ENCODE measurements at places on chromosomes 3 and 15. TPM values are rescaled to one million over a fixed set of nuclear protein-coding genes. Genes with fewer than 3 reads are reported as not detected.

Gene EXD1
- polyA plus RNA-seq: not detected

Gene MORC1
- not detected for polyA plus RNA-seq

Gene AVEN
- polyA plus RNA-seq: 10.0 TPM

Gene BCL2A1
- 56.1 TPM for polyA plus RNA-seq

Gene ATP13A5
- polyA plus RNA-seq: not detected

Gene SLC24A1
- polyA plus RNA-seq: not detected

Gene GOLIM4
- 1.8 TPM for polyA plus RNA-seq

Gene HESX1
- 1.2 TPM for polyA plus RNA-seq

Gene NPAP1
- not detected for polyA plus RNA-seq

DNA sequence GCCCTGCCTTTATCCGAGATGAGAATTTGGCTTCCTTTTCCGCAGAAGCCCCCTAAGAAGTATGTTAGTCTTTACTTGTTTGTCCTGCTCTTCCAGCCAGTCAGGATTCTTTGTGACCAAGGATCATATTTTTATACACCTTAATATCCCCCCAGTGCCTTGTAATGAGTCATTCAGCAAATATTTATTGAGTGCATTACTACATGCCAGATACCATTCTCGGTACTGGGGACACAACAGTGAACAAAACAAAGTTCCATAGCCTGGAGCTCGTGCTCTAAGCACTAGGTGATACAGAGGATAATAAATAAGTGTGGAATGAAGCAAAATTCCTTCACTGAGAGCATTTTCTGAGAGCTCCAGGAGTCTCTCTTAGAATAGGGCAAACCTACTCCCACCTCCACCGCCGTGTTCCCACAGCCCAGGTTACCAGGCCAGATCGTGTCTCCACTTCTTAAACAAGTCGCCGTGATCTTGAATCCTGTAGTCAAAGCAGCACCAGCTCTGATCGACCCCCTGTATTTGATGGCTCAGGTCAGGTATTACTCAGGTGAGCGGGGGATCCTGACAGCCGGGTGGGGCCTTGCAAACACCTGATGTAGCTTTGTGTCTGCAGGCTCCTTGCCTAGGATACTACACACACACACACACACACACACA, 18.5 kb downstream of the TTC21A start:
- DNase-seq: no peak

GRCh38 chr3:16055606-16056211, 118.8 kb upstream of the GALNT15 start:
- no peak for DNase-seq

GRCh38 chr15:78982736-78983135, 37.9 kb upstream of the CTSH start:
- no peak for DNase-seq

- DNase-seq: no peak
Observed at GRCh38 chr3:115706311-115706829, 83.1 kb downstream of the GAP43 start.

DNA sequence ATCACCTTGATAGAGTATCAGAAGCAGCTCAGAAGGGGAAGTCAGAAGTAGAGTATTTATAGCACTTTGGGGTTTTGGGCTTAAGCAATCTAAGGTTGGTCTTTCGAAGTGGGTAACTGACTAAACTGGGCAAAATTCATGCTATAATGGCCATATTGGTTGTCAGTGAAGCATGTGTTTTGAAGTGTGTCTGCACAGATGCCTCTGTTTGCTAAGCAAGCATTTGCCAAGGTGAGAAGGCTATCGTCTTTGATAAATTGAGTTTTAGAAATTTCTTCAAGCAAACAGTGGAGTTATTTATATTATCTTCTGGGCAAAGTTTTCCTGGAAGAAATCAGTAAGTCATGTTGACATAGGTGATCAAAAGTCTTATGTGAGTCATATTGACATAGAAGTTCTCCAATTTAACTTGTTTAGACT, 412.8 kb upstream of the TGFBR2 start:
- peak; percentile 5 for DNase-seq

DNA sequence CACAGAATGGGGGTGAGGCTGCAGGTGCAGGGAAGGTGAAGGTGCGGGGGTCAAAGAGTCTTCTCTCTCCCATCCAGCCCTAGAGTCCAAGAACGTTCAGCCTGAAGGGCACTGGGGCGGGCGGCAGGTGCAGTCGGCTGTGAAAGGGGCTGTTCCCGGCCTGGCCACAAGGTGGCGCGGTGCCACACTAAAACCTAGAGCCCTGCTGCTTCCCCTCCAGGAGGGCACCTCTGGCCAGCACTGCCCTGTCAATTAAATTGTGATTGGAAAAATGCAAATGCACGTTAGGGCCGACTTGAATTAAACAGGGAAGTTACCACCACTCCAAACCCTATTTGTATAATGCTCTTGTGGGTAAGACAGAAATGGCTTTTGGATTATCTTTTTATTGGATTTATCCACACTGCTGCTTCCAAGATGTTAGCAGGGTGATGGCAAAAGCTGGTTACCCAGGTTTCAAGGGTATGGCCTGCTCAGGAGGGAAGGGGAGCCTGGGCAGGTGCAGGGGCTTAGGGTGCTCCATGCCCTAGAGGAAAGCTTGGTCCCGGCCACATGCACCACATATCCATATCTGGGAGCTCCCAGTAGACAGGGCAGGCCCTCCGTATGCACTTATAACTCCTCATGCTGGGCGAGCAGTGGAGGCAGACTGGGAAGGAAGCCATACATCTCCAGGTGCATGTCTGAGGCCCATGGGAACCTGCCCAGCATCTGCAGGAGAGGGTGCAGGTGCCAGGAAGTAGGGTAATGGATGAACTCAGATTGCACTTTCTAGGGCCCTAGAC, 119.8 kb downstream of the ADCY5 start:
- DNase-seq: peak; percentile 53

GRCh38 chr3:117597865-117598264, 888.3 kb downstream of the TUSC7 start:
- DNase-seq: no peak

DNA sequence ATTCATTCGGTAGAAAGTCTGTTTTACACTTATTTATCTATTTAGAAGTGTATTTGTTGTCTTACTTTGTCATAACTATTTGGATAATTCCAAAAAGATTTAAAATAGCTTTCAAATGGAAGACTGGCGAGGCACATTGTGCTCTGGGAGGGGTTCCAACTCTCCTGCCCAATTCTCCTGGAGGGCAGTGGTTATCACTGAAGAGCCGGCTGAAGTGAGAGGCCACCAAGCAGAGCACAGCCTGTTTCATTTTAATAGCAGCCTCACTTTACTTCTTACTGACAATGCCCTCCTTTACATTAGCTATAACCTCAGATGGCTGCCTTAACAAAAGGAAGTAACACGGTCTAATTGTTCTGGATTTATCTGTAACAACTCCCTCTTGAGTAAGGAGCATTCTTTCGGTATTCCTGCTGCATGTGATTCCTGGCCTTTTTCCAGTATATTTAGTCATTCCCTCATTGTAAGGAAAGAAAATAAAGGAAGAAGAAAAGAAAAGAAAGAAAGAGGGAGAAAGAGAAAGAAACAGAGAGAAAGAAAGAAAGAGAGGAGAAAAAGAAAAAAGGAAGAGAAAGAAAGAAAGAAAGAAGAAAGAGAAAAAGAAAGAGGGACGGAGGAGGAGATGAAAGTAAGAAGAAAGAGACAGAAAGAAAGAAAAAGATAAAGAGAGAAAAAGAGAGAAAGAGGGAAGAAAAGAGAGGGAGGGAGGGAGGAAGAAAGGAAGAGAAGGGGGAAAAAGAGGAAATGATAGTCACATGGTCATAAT, 339.8 kb upstream of the WNT5A start:
- no peak for DNase-seq

DNA sequence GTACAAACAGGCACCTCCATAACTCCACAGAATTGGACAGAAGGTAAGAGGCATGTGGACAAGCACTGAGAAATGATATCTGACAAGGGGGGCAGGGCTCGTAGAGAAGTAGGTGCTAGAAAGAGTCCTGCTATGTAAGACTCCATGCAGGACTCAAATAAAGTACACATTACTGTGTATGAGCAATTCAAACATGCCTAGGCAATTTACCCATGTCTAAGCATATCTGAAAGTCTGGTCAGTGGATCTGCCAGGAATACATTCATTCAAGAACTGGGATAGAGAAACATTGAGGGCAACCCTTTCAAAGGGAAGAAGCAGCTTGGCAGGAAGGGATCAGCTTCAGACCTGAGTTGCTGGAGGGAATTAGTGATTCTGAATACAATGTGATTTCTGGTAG, 174.1 kb upstream of the MCTP2 start:
- DNase-seq: no peak

DNA sequence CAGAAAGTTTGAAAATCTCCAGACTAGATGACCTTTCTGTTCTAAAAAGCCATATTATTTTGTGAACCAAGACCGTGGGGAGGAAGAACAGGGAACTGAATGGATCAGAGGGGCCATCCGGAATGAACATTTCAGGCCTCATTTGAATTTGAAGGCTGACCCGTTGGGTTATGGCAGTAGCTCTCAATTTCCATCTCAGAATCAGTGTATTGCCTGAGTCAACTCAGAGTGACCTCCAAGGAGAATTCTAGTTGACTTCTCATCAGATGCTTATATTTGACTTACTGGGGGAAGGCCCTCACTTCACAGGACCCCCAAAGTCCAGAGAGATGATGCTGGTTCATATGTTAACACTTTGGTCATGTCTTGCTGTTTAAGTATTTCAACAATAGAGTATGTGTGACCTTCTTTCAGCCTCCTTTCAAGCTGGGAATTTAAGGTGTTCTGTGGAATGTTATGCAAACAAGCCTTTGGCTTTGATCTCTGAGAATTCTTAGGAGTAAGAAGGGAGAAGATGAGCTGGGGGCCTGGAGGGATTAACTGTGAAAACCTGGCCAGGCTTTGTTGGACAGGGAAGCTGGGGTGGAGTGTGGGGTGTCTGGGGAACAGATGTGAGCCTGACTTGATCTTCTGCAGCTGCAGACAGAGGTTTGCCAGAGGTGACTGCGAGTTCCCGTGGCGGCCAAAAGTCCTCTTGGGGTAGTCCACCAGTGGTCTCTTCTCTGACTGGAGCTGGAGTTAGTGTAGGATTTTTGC, 111.2 kb upstream of the RGMA start:
- DNase-seq: no peak

DNA sequence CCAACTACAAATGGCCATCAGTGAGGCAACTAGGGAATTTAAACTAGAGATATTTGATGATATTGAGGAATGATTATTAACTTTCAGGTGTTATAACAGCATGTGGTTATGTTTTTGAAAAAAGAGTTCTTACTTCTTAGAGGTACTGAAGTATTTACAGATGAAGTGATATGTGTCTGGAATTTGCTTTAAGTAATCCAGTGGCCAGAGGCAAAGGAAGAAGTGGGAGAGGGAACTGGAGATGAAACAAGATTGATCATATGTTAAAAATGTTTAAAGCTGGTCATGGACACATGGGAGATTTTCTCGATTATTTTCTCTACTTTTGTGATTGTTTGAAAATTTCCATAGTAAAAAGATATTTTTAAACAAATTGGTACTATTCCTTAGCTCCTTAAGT, 53.3 kb upstream of the SLCO2A1 start:
- DNase-seq: no peak

DNA sequence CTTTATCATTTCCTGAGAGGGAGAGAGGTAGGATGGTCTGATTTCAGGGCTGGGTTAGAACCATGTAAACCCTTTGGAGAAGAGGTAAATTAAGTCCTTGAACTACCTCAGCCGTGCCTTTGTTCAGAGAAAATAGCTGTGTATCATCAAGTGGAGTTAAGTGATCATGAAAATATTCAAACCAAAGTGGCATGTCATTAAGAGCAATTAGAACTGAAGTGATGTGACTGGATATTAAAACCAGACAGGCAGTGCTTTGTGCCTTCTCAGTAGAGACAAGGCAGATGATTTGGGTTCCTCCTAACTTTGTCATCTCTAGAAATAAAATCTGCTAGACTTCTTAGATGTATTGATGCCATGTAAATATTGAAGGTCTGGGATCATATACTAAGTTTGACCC, 171.5 kb downstream of the IL5RA start:
- DNase-seq: no peak

DNA sequence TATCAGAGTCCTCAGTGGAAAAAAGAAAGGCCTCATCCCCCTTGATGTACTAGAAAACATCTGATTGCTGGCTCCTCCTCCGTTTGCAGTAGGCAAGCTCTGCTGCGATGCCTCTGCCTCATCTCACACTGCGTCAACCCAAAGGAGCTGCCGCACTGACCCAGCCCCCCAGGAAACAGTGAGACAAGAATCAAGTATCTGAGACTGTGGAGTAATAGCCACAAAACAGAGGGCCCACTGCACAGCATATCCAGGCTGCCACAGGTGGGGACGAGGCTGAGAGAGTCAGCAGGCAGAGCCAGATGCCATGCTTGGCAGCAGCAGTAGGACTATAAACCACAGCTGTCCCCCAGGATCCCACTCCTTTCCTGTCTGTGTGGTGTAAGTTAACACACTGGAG, 165.9 kb downstream of the STAC start:
- no peak for DNase-seq

- no peak for DNase-seq
Observed at GRCh38 chr3:186414735-186415419, 52.8 kb upstream of the DGKG start.

GRCh38 chr3:188434594-188434993, 280.6 kb downstream of the LPP start:
- DNase-seq: no peak

GRCh38 chr3:151213881-151214280, 10.9 kb upstream of the GPR171 start:
- DNase-seq: no peak

DNA sequence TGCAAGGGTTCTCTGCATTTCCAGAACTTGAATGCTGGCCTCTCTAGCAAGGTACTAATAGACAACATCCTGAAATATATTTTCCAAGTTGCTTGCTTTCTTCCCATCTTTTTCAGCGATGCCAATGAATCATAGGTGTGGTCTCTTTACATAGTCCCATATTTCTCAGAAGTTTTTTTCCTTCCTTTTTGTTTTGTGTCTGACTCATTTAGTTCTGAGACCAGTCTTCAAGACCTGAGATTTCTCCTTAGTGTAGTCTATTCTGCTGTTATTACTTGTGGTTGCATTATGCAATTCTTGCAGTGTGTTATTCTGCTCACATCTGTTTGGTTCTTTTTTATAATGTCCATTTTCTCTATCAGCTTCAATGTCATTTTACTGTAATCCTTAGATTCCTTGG, 1265.0 kb upstream of the ALCAM start:
- no peak for DNase-seq

GRCh38 chr3:140285380-140285779, 350.4 kb downstream of the CLSTN2 start:
- no peak for DNase-seq
